ENCODE measurements at places on chromosomes 7 and 10.

GRCh38 chr7:40492946-40493345, 358.1 kb downstream of the SUGCT start:
- no peak for DNase-seq

GRCh38 chr7:27091941-27092818, 3.6 kb downstream of the HOXA1 start:
- peak; percentile 3 for DNase-seq

GRCh38 chr10:110775020-110775375, 96.7 kb upstream of the PDCD4 start:
- no peak for DNase-seq

DNA sequence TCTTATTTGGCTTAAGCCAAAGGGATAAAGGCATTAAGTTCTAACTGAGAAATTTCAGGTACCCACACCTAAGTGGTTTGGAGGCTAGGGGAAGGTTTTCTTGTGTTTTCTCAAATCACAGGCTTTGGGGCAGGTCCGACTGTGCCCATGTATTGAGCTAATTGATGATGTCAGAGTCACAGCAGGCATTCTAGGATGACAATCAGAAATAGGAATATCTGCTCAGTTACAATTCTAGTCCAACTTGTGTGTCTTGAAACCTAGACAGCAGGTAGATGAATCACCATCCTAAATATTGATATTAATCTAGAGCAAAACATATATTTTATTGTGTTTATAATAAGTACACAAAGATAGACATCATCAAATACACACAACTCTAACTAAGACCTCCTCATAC, 2.3 kb upstream of the FHIP2A start:
- DNase-seq: no peak

DNA sequence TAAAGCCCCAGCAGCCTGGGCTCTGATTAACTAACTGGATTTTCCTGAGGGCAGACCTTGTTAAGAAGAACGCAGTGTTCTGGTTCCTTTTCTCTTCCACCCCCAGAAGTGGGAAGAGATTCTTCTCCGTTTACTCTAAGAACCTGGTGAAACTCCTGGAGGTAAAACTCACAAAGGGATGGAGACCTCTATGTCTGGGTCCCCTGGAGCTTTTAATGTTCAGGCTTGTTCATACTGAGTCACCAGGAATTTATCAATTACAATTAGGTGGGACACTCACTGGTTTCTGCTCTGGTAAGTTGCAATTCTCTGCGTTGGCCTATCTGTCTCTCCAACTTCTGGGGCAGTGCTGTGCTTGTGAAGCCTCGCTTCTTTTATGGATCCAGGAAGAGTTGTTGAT, 73.3 kb upstream of the CACNB2 start:
- no peak for DNase-seq

- no peak for DNase-seq
Measured at GRCh38 chr7:129443612-129444011, 9.4 kb downstream of the STRIP2 start.

DNA sequence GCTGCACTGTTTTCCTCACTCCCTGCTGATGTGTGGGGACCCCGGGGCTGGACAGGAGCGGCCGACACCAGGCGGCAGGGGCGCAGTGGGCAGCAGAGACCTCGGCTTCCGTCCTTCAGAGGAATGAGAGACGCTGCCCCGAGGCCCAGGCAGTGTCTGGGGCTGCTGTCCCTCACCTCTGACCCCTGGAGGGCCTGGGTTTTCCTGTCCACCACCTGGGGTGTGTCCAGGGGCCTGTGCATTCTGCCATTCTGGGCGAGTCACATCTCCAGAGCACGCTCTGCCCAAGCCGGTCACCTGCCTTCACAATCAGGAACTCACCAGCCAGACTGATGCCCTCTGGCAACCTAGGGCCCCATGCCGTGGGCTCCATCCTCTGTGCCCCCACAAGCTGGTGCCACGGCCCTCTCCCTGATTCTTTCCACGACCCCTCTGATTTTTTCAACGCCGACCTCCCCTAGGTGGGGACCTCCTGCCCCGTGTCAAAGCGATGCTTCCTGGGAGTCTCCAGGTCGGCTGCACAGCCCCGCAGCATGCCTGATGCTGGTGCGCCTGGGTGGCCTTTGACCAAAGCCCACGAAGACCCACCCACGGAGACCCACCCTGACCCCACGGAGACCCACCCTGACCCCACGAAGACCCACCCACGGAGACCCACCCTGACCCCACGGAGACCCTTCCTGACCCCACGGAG, 53.7 kb upstream of the CFAP46 start:
- DNase-seq: no peak

- no peak for DNase-seq
Measured at GRCh38 chr7:120256344-120257070, 16.5 kb upstream of the KCND2 start.

- DNase-seq: no peak
Measured at GRCh38 chr10:42938351-42938750, 138.5 kb upstream of the RET start.

DNA sequence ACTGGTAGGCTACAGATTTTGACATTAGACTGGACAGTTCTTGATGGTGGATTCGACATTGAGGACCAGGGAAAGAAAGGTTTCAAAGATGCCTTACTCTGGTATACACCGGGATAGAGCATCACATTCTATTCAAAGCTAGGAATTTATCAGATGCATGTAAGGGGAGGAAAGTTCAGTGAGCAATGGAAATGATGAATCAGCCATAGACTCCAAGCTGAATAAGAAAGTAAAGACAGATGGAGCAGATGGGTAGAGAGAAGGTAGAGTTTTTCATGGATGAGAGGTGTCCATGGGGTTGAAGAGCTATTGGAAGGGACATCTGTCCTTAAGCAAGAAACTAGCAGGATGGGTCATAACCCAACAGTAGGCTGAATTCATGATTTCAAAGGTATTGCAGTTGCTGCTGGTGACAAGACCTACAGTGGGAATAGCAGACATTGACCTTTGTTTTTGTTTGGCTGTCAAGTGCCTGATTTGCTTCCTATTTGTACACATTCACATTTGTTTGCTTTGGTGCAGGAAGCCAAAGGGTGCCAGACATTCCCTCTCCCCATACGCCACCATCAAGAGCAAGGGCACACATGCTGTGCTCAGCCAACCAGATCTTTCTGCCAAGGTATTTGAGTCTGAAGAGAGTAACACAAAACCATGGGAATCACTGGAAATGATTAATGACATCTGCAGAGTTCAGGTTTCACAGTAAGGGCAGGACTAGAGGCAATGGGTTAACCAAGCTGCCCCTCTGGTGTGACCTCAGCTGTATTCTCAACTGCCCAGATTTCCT, 8.6 kb upstream of the CACUL1 start:
- no peak for DNase-seq

DNA sequence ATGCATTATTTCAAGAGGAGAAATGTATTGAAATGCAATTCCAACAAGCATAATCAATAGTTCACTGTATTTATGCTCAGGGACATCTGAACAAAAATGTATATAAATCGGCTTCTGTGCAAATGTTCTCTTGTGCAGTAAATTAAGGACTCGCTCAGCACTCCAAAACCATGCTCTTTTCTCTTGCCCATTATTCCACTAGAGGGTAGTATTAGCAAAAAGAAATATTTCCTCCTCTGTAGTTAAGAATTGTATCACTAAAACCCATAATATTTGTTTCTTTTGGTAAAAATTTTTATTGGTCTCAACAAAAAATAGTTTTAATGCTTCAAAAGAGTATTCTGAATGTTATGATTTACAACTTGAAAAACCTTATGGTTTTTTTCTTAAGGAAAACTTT, 803.1 kb downstream of the PCDH15 start:
- DNase-seq: no peak

- DNase-seq: no peak
Measured at GRCh38 chr10:1154531-1155295, 98.5 kb downstream of the WDR37 start.

GRCh38 chr7:20241911-20242261, 24.7 kb upstream of the MACC1 start:
- DNase-seq: no peak

GRCh38 chr10:44965651-44966097, 6.1 kb downstream of the RASSF4 start:
- no peak for DNase-seq

- no peak for DNase-seq
Measured at GRCh38 chr10:78952686-78953085, 116.1 kb upstream of the ZMIZ1 start.

DNA sequence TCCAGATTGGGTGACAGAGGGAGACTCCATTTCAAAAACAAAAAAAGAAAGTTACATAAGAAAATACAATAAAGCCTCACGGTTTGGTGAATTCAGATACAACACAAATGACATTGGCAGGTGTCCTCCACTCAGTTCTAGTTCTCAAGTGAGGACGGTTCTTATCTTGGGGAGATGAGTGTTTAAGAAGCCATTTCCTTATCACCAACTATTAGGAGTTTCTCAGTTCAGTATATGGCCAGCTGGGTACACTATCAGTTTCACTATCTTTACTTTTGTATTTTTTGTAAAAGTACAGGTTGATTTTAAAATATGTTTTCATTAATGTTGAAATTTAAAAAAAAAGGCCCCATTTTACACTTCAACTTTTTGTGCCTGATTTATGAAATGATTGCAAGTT, 36.6 kb upstream of the NEBL start:
- DNase-seq: no peak

- DNase-seq: no peak
Measured at GRCh38 chr10:14391342-14391741, 60.6 kb upstream of the FRMD4A start.

DNA sequence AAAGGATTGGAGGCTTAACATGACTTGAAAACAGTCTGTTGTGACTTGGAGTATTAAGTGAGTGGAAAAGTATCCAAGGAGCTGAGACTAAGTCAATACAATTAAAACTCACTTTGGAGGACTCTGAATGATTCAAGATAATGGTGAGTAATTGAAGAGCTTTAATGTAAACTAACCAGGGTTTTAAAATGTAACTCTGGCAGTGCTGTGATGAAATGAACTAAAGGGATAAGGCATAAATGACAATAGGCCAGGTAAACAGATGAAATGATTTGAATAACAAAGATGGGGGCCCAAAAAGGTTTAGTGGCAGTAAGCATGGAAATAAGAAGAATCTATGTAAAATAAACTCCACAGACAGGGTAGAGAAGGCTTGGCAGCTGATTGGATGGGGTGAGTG, 316.5 kb upstream of the CACNA2D1 start:
- no peak for DNase-seq

- DNase-seq: no peak
Measured at GRCh38 chr7:6476596-6477317, 29.0 kb upstream of the DAGLB start.

DNA sequence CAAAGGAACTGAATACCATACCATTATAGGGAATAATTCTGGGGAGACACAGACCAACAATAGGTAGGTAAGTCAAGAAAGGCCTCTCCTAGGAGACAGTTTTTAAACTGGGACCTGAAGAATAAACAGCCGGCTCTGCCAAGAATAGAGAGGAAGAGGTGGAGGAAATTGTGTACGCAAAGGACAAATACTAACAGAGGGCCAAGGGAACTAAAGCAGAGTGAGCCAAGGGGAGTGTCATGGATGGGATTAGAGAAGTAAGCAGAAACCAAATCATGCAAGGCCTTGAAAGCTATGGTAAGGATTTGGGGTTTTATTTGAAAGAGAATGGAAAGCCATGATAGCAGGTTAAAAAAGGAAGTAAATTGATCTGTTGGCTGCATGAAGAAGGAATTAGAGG, 18.1 kb upstream of the ITGB8 start:
- no peak for DNase-seq

DNA sequence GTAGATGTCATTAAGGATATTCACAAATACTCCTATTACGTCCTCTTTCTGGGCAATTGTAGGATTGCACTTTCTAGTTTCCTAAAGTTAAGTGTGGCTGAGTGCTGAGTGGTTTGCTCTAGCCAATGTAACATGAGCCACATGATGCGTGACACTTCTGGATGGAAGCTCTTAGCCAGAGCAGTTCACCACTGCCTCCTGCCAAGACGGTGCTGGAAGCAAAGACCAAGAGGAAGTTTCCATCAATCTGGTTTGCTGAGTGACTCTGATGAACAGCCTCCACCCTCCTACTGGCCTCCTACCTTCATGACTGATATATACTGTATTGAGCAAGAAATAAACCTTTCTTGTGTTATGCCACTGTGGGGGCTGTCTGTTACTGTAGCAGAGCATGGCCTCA, 318.1 kb downstream of the KCNMA1 start:
- no peak for DNase-seq

DNA sequence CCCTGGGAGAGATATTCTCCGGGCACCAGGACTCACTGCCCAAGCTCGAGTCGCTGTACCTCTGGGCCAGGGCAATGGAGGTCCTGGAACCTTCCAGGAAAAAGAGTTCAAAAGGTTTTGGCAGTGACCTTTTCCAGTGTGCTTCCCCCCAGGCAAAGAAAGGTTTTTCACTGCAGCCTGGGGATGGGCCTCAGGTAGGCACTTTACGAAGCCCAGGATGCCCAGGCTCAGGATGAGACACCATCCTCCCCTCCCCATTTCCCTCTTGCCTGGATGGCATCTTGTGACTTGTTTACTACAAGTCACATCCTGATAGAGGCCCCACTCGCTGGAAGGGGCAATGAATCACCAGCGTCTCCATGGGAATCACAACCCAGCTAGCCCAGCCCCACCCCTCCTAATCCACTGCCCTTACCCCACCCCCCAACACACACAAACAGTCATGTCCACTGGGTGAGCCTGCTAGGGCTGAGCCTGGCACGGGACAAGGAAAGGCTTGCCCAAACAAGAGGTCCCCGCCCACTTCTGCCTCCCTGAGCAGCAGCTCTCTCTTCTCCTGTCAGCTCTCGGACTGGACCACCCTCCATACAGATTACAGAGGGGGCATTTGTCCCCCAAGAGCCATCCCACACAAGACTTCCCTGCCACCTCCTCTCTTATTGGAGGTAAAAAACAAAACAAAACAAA, 93.8 kb upstream of the SMNDC1 start:
- no peak for DNase-seq

DNA sequence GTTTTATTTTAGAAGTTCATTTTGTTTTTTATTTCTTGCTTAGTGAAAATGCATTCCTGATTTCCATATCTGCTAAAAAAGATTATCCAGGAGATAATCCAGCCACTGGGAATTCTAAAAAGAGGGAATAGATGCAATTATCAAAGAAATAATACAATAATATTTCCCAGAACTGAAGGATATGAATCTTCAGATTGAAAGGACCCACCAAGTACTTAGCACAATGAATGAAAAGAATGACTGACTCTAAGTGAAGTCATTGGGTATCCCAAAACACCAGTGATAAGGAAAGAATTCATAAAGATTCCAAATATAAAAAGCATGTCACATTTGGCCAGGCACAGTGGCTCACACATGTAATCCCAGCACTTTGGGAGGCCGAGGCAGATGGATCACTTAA, 79.3 kb downstream of the REEP3 start:
- DNase-seq: no peak

DNA sequence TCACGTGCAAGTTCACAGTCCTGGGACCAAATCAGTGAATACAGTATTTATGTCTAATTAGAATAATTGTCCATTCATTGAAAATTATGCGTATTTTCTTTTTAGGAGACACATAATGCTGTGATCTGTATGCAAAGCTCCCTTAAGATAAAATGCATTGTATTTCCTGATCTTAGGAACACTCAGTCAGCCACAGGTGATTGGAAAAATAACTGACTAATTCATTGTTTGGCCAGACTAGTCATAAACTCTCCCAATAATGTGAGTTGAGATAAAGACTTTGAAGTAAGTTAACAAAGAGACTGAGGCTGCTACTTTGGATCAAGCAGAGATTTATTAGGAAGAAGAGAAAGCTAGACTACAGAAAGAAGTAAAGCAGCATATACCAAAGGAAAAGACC, 182.2 kb downstream of the GNAI1 start:
- no peak for DNase-seq

- DNase-seq: peak; percentile 2
Measured at GRCh38 chr10:52566471-52567246, 205.9 kb downstream of the MBL2 start.

- no peak for DNase-seq
Measured at GRCh38 chr10:127299956-127300689, 103.7 kb upstream of the INSYN2A start.

All from neuronal stem cell (in vitro differentiated cells).